ENCODE measurements at places on chromosomes 7 and 10.
A peak's percentile ranks its signal among the peaks of the same experiment; 100 is the strongest.

DNA sequence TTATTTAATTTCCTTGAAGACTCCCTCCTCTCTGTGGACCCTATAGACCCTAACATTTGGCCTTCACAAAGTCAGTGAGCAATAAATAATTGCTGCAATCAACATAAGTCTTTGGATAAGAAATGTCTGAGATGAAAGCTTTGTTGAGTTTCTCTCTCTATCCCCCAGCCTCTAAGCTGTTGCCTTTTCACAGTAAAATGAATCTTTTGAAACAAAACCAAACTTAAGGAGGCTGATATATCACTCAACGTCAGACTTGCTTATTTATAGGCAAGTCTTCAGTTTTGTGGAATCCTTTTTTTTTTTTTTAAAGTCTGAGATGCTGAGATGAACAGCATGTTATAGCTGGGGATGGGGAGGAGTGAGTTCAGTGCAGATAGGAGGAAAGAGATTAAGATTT lies 10.0 kb downstream of the CPED1 start:
- H3K4me1 ChIP-seq, result peaks cover 13% of the 10 kb centered on the region
- no peak overlapping the region for H3K4me3 ChIP-seq
- no peaks in the 10 kb centered on the region for H3K27me3 ChIP-seq
- H3K27ac ChIP-seq, result no peak overlapping the region

DNA sequence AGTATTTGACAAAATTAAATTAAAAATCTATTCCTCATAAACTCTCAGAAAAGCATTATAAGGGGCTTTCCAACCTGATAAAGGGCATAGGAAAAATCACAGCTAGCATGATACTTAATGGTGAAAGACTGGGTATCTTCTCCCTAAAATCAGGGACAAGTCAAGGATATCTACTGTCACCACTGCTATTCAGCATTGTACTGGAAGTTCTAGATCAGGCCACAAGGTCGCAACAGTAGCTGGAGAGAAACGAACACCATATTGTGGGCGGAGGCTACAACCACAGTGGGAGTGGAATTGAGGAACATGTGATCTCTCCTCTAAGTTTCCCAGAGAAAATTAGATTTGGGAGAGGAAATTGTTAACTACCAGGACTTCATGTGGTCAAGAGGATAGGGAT lies 70.0 kb upstream of the NAMPT start:
- H3K27me3 ChIP-seq, result peaks cover 11% of the 10 kb centered on the region
- H3K4me1 ChIP-seq, result no peaks in the 10 kb centered on the region
- no peak for DNase-seq
- H3K27ac ChIP-seq, result no peak overlapping the region

DNA sequence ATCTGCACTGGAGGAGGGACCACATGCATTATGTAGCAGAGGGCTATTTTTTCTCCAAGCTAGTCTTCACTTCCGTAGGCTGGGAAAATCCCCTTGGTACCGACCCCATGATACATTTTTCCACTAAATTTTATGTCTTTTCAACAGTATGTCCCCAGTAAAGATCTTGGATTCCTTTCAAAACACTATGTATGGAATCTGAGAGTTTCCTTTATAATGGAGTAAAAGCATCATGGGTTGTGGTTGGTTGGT lies 4.8 kb upstream of the ZNRF2 start:
- peaks cover 13% of the 10 kb centered on the region for H3K4me1 ChIP-seq
- no peak overlapping the region for H3K27ac ChIP-seq
- no peak for DNase-seq
- H3K27me3 ChIP-seq, result no peaks in the 10 kb centered on the region
- H3K36me3 ChIP-seq, result no peaks in the 10 kb centered on the region

- H3K4me1 ChIP-seq, result peaks cover 18% of the 10 kb centered on the region
- no peak for DNase-seq
- no peak overlapping the region for H3K4me3 ChIP-seq
- no peak overlapping the region for H3K27ac ChIP-seq
- no peaks in the 10 kb centered on the region for H3K36me3 ChIP-seq
Observed at GRCh38 chr7:117005449-117005848, 52.1 kb downstream of the ST7 start.

GRCh38 chr10:46525824-46526681 lies 30.4 kb downstream of the GPRIN2 start:
- H3K4me1 ChIP-seq, result no peaks in the 10 kb centered on the region
- H3K27ac ChIP-seq, result no peak overlapping the region
- no peaks in the 10 kb centered on the region for H3K27me3 ChIP-seq

GRCh38 chr10:79905322-79906314 lies 43.3 kb downstream of the SFTPD start:
- peak overlapping the region; percentile 61 for H3K4me3 ChIP-seq
- DNase-seq, result peak; percentile 13
- H3K36me3 ChIP-seq, result no peaks in the 10 kb centered on the region
- peaks cover 16% of the 10 kb centered on the region for H3K4me1 ChIP-seq

DNA sequence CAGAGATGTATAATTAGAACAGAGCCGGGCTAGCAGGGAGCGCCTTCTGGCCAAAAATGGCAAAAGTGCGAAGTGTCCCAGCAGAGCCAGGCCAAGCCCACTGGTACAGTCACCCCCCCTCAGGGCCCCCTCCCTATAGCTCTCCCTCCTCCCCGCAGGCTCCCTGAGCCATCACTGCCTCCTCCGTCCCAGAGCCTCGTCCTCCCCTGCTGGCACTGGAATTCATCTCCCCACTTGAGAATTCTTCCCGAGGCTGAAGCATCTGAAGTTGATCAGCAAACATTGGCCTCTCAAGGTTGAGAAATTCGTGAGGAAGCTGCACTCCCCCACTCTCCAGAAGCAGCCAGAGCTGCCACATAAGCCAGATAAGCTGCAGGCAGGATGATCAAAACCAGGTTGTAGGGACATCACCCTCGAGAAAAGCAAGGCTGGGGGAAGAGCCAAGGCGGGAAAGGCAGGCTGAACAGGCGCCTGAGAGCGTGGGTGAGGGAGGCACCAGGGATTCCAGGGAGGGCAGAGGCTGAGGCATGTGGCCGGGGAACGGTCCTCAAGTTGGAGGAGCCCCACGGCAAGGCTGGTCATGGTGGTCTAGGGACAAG lies 23.4 kb downstream of the CAMK2G start:
- H3K27me3 ChIP-seq, result no peaks in the 10 kb centered on the region
- H3K4me1 ChIP-seq, result peaks cover 16% of the 10 kb centered on the region
- no peak overlapping the region for H3K4me3 ChIP-seq
- no peak for DNase-seq
- no peak overlapping the region for H3K27ac ChIP-seq

GRCh38 chr7:36217961-36218284 lies 64.9 kb downstream of the EEPD1 start:
- H3K4me3 ChIP-seq, result no peak overlapping the region
- H3K27me3 ChIP-seq, result no peaks in the 10 kb centered on the region
- no peak for DNase-seq
- no peak overlapping the region for H3K27ac ChIP-seq
- no peaks in the 10 kb centered on the region for H3K36me3 ChIP-seq

DNA sequence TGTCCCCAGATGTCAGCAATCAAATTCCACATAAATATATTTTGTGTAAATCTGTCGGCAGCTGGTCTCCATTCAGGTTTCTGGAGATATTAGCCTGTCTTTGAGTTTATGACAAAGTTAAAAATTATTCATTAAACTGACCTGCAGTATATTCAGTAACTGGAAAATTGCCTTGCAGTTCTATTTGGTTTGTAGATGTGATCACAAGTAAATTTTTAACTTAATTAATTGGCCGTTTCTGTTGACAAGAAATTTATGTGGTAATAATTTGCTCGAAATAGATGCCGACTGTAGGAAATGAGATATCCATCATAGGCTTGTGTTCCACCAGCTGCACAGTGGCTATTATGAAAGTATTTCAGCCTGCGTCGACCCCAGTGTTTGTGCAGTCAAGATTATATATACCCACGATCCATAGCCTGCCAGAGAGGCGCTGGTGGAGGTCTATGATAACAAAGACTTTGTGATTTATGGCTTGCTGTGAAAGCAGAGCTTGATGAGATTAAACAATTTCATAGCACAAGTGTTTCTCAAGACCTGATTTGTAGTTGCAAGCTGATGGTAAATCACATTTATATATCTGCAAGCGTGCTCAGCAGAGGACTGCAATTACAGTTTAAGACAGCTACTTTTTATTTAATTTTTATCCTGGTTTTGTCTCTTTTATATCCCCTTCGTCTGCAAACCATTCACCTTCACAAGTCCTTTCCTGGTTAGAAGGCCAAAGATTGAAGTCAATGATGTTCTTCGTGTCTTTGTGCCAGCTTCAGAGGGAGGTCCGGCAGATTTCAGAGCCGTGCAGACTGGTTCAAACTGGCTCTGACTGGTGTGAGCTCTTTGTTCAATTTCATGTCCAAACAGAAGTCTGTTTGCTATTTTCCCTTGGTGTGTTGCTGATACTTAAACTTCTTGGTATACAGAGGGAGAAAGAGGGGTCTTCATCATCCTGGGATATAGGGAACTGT lies 850.9 kb downstream of the LRMDA start:
- H3K4me1 ChIP-seq, result no peaks in the 10 kb centered on the region
- no peaks in the 10 kb centered on the region for H3K27me3 ChIP-seq
- no peaks in the 10 kb centered on the region for H3K36me3 ChIP-seq
- no peak overlapping the region for H3K4me3 ChIP-seq

- no peaks in the 10 kb centered on the region for H3K4me1 ChIP-seq
- H3K4me3 ChIP-seq, result no peak overlapping the region
- DNase-seq, result no peak
Observed at GRCh38 chr10:6875269-6875865, 295.3 kb upstream of the PRKCQ start.

GRCh38 chr10:125118701-125119100 lies 41.7 kb downstream of the CTBP2 start:
- no peaks in the 10 kb centered on the region for H3K27me3 ChIP-seq
- no peak for DNase-seq
- H3K4me3 ChIP-seq, result no peak overlapping the region
- no peaks in the 10 kb centered on the region for H3K4me1 ChIP-seq

Measured in CD4-positive, alpha-beta T cell (primary cell).